ENCODE measurements at places on chromosomes 13 and 19.

- no peak for DNase-seq
Measured at GRCh38 chr13:38566023-38566422, 120.9 kb upstream of the FREM2 start.

DNA sequence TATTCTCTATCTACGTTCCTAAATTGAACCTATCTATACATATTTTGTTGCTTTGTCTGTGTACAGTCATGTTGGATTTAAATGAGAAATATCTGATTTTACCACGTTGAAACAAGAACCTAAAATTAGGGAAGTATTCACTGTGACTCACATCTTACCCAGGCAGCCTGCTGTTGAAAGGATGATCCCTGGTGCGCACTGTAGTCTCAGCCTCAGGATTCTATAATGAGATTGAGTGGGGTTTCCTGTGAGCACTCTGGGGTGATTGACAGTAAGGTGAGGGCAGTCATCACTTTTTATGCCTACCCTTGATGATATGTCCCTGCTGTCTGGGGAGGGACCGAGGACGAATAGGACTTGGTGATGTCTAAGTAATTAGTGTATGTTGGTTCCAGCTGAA, 35.4 kb downstream of the PCCA start:
- no peak for DNase-seq

DNA sequence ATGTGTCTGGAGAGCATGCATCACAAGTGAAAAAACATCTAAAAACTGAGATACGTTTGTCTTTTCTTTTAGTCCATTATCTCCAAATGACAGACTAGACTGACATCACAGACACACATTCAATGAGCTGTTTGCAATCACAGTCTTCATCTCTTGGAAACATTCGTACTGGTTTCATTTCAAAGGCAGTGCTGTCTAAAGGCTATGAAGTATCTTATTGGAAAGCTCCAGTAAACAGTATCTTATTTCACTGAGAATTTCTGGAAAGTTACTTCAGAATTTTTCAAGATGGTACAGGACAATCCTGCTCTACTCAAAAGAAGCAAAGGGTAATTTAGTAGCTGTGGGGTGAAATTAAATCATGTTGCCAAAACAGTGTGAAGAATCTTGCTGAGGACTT, 53.5 kb upstream of the TNFRSF19 start:
- DNase-seq: no peak

DNA sequence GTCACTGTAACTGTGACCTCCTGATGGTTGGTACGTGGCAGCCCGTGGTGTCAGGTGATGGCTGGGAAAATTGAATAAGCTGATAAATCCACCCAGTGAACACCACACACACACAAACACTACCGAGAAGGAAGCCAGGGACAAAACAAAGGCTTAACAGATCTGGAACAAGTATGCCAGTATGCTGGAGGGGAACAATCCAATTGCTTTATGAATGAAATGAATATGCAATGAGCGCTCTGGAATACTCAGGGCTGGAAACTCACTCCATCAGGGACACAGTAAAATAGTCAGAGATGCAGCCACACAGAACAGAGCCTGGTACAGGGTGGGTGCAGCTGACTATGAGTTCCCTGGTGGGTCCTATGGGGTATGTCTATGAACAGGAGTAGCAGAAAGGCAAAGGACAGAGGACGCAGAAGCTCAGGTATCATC, 16.7 kb downstream of the TMTC4 start:
- DNase-seq: no peak

DNA sequence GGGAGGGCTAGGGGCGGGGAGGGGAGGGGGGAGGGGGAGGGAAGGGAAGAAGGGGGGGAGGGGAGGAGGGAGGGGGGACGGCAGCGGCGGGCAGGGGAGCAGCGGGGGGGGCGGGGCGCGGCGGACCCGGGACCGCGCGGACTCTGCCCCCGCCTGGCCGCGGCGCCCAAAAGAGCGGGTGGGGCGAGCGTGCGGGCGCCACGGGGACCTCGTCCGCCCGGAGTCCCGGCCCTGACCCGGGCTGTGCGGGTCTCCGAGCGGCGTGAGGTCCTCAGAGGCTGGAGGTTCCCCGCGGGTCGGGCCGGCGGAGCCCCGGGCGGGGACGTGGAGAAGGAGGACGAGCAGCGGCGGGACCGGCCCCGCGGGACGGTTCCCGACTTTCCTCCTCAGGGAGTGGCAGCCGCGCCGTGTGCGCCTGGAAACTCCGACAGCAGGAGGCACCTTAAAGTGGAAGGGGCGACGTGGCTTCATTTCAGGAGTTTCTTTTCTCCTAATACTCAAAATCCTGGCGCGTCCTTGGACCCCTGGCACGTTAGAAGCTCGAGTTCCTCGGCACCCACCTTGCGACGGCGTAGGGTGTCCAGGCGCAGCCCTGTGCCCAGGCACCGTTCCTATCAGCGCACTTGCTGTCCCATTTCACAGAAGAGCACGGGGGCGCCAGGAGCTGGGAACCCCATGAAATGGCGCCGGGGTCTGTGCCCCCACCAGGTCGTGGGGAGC, 518 bp upstream of the PLPP2 start:
- peak; percentile 32 for DNase-seq

GRCh38 chr13:20331419-20331818, 99.3 kb upstream of the GJB6 start:
- no peak for DNase-seq

- DNase-seq: no peak
Measured at GRCh38 chr19:16797876-16798275, 31.3 kb upstream of the SIN3B start.

DNA sequence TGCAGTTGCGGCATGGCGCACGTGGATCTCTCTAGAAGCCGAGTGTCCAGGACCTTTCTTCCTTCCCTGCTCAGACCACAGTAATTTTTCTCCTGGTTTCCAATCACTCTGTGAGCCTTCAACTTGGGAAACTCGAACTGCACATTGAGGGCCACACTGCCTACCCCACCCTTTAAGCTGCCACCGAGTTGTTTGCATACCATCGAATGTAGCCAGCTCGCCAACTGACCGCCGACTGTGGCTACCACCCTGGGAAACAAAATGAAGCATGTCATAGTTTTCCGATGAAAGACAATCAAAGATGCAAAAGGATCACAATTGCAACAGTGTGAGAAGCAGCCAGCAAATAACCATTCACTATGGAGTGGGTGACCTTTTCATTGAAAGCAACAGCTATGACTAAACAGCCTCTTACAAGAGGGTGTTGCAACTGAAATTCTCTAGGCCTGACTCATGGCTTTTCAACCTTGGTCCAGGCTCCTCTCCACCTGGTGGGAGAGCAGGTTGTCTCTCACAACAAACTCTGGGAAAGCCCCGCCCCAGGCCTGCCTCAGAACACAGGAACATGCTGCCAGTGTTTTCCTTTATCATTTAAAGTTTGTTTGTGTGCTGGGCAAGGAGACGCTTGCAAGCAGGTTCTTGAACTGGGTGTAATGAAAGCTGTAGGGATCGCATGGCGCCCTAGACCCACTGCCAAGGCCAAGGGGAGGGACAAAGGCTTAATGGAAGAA, 141.7 kb upstream of the SERP2 start:
- DNase-seq: peak; percentile 92

- no peak for DNase-seq
Measured at GRCh38 chr13:90933097-90933826, 414.2 kb upstream of the MIR17HG start.

GRCh38 chr19:2815923-2816322, 3.7 kb upstream of the ZNF554 start:
- DNase-seq: no peak

GRCh38 chr19:34366738-34367623, 2.0 kb downstream of the GPI start:
- no peak for DNase-seq

DNA sequence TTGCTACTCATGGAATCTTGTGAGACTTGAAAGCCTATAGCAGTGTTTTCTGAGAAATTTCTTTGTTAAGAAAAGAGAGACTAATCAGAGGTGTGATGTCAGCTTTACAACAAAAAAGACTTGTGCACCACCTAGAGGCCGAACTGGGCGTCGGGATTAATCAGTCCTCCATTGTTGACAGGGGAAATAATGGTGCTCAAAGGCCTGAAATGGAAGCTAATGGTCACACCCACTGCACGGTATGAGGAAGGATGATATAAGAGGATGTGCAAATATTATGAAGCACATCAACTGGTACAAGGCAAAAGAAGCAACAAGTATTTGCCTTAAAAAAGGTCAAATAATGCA, 480.2 kb upstream of the MIR17HG start:
- peak; percentile 78 for DNase-seq

DNA sequence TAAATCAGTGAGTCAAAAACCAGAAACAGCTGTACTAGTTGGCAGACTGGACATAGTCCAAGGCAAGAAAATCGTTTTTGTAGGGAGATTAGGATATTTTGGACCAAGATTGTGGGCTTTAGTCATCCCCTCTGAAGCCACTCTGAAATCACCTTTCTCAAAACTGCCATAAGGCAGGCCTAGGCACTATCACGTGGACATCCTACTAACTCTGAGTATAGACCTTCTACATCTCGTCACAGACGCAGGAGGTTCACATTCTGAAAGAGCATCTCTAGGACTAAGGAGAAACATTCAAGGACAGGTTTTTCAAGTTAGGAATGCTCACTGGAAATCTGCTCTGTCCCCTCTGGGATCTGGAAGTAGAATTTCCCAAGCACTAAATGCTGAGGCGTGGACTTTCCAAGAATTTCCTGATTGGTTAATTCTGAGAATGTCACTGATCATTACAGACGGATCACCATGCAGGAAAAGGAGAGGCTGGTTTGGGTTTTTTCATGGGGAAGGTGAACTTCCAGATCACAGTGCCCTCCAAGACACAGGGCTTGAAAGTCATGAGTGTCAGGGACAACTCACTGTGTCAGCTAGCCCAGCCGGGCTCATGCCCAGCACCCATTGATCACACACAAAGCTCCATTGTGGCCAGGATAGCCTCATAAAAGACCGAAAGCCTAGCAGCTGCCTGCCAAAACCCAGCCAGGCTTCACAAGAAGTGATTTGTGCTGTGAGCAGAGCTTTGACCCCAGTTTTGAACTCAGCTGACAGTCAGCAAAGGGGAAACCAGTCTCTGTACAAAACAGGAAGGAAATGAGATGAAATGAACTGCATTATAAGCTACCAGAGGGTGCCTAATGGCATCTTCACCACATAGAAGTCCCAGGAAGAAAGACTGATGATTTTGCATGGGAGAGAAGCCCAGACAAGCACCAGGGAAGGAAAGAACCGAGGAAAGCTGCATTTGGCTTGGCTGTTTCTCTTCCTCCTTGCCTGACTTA, 2.7 kb upstream of the RUBCNL start:
- DNase-seq: no peak

GRCh38 chr13:58480061-58480460, 848.5 kb downstream of the PCDH17 start:
- no peak for DNase-seq

DNA sequence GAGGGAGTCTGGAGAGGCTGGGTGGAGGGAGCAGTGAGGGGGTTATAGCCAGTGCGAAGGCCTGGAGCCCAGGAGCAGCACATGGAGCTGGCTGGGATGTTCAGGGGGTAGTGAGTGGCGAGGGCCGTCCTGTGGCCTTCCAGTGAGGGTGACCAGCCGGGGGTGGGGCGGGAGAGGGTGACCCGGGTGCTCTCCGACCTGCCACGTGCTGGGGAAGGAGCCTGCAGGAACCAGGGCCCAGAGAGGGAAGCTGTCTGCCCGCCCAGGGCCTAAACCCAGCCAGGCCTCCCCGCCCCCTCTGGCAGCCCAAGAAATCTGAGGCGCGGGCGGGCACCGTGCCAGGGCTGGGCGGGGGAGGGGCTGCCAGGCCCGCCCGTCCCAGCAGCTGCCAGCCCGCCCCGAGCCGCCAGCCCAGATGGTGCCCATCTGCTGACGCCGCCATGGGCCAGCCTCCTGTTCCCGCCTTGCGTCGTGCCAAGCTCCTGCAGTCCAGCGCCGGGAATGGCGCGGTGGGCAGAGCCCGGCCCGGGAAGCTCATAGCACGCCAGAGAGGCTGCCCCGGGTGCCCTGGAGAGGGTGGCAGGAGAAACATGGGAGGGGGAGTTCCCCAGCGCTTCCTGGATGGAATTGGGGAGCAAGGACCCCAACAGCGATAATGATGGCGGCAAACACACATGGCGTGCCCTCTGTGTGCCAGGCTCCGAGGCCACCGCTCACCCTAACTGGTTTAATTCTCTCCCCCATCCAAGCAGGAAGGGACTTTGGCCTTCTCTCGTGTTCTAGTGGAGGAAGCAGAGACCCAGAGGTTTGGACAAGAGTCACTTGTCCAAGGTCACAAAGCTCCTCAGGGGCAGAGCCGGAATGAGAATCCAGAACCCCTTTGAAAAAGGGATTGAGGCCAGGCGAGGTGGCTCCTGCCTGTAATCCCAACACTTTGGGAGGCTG, 21.5 kb downstream of the NFIC start:
- DNase-seq: no peak

GRCh38 chr13:31767175-31767900, 28.0 kb downstream of the RXFP2 start:
- DNase-seq: no peak

- DNase-seq: peak; percentile 92
Measured at GRCh38 chr19:662962-663681, at the start of gene RNF126. RNF126 (minus strand) TSS chr19:663214; CDS start chr19:663121, 93 bp downstream.

DNA sequence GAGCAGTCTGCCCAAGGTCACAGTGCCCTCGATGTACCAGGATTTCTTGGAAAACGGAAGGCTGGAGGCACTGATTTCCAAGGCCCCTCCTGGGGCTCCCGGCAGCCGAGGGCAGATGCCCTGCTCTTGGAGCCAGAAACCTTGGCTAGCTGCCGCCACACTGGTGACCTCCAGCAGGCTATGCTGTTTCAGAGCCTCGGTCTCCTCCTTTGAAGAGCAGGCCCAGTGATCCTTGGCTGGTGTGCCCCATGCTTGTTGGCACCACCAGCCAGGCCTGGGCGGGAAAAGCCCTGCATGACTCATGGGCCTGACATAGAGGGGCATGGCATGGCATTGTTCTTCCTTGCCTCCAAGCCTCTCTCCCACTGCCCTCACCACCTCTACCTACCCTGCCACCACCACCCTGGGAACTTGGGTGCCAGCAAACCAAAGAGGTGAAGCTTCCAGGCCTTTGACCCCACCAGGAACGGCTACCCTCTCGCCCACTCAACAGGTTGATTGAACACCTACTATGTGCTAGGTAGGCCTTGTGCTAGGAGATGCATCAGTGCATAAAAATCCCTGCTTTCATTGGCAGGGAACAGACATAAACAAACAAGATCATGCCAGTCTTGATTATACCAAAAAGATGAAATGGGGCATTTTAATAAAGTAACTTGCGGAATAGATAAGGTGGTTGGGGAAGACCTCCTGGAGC, 1.6 kb upstream of the CLEC11A start:
- DNase-seq: no peak

All from LoVo (cell line).